ENCODE measurements at places on chromosomes 7 and 10. TPM values are rescaled to one million over a fixed set of nuclear protein-coding genes. Genes with fewer than 3 reads are reported as not detected.

Gene HERPUD2
- 25.6 TPM for total RNA-seq

- no peak for DNase-seq
- H3K4me1 ChIP-seq: no peaks in the 10 kb centered on the region
These were observed 72.5 kb downstream of the BBS9 start for GRCh38 chr7:33201821-33202220.

GRCh38 chr10:97050956-97051496 is 134.7 kb downstream of the SLIT1 start:
- H3K27me3 ChIP-seq: no peaks in the 10 kb centered on the region
- H3K27ac ChIP-seq: no peak overlapping the region
- H3K4me1 ChIP-seq: no peaks in the 10 kb centered on the region
- H3K36me3 ChIP-seq: no peaks in the 10 kb centered on the region
- H3K4me3 ChIP-seq: no peak overlapping the region

- DNase-seq: no peak
- H3K27me3 ChIP-seq: no peaks in the 10 kb centered on the region
- no peak overlapping the region for H3K4me3 ChIP-seq
- no peaks in the 10 kb centered on the region for H3K36me3 ChIP-seq
These were observed 222.8 kb upstream of the NRP1 start for GRCh38 chr10:33557313-33557712.

DNA sequence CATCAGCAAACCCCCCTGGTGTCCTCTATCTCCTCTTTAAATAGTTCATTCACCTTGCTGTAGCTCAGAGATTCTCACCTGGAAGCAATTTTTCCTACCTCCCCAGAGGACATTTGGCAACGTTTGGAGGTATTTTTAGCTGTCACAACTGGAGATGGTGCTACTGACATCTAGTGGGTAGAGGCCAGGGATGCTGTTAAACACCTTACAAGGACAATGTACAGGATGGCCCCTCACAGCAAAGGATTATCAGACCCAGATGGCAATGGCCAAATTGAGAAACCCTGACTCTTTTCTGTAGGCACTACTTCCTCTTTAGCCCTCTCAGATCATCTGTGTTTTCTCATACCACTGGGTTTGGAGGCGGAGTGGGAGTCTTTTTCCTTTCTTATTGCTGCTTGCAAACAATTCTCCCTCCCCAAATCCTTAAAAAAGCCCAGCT is 13.2 kb upstream of the TRA2A start:
- H3K4me1 ChIP-seq: no peaks in the 10 kb centered on the region
- no peaks in the 10 kb centered on the region for H3K36me3 ChIP-seq
- no peak overlapping the region for H3K4me3 ChIP-seq
- DNase-seq: no peak
- H3K27me3 ChIP-seq: no peaks in the 10 kb centered on the region

- no peak overlapping the region for H3K27ac ChIP-seq
- peaks cover 61% of the 10 kb centered on the region for H3K36me3 ChIP-seq
- H3K27me3 ChIP-seq: no peaks in the 10 kb centered on the region
- no peak for DNase-seq
- no peaks in the 10 kb centered on the region for H3K4me1 ChIP-seq
These were observed 9.6 kb downstream of the MAFK start for GRCh38 chr7:1539882-1540775.

Gene LOXL4
- 1.7 TPM for total RNA-seq

Gene UCN3
- total RNA-seq: not detected

DNA sequence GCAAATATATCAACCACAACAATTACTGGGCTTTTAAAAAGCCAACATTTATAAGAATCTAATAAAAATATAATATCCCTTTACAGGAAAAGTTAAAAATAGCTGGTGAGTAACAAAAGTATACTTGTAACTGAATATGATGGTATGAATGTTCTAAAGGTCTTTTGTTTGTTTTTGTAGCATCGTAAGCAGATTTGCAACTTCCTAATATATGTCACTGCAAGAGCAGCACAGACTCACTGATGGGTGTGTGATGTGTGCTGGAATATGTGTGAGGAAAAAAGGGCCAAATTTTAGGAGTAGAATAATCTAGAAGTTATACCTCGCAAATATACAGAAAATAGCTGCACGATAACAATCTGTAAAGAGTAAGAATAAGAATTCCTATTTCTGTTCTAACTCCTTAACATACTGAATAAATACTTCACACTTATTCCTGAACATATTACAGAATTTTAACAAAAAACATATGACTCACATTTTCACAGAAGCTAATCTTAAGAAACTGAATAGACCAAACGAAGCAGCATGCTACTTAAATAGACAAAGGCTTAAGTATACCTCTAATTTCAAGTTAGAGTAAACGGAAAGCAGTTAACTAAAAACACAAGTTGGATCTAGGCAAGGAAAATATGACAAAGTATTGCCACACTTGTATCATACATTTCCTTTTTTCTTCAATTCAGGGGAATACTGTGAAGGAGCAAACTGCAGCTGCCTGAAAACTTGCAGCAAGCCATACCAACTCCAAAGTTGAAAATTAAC is 9.6 kb downstream of the ETV1 start:
- no peak overlapping the region for H3K4me3 ChIP-seq
- no peaks in the 10 kb centered on the region for H3K4me1 ChIP-seq
- H3K36me3 ChIP-seq: no peaks in the 10 kb centered on the region
- no peak for DNase-seq
- no peaks in the 10 kb centered on the region for H3K27me3 ChIP-seq
- H3K27ac ChIP-seq: no peak overlapping the region

GRCh38 chr10:77873536-77874380 is 52.8 kb downstream of the DLG5 start:
- no peaks in the 10 kb centered on the region for H3K36me3 ChIP-seq
- H3K4me1 ChIP-seq: peaks cover 29% of the 10 kb centered on the region
- DNase-seq: peak; percentile 70
- H3K4me3 ChIP-seq: no peak overlapping the region
- H3K27me3 ChIP-seq: no peaks in the 10 kb centered on the region

GRCh38 chr10:89001729-89002072 is 11.1 kb downstream of the FAS start:
- no peak overlapping the region for H3K4me3 ChIP-seq
- H3K36me3 ChIP-seq: no peaks in the 10 kb centered on the region
- H3K4me1 ChIP-seq: peaks cover 5% of the 10 kb centered on the region

DNA sequence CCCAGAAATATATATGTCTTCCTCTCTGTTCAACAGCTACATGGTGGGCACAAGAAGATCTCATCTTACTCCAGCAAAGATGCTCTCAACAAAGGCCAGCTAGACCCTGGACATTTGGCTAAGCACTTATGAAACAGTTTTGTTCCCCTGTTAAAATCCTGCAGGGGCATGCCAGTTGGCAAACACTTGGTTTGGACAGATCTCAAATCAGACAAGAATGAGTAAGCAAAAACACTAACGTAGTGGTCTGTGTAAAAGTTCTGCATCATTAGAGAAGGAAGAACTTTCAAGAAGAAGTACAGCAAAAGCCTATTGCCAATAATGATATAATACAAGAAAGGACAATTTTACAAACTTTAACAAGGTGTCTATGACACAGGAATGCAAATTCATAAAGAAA is 125.6 kb downstream of the CALN1 start:
- DNase-seq: no peak
- no peak overlapping the region for H3K27ac ChIP-seq
- H3K4me1 ChIP-seq: no peaks in the 10 kb centered on the region
- H3K4me3 ChIP-seq: no peak overlapping the region
- H3K27me3 ChIP-seq: no peaks in the 10 kb centered on the region
- H3K36me3 ChIP-seq: no peaks in the 10 kb centered on the region
